T-helper 17 cell (primary cell): ENCODE measurements at places on chromosomes 6 and 20. TPM values are rescaled to one million over a fixed set of nuclear protein-coding genes. Genes with fewer than 3 reads are reported as not detected.

DNA sequence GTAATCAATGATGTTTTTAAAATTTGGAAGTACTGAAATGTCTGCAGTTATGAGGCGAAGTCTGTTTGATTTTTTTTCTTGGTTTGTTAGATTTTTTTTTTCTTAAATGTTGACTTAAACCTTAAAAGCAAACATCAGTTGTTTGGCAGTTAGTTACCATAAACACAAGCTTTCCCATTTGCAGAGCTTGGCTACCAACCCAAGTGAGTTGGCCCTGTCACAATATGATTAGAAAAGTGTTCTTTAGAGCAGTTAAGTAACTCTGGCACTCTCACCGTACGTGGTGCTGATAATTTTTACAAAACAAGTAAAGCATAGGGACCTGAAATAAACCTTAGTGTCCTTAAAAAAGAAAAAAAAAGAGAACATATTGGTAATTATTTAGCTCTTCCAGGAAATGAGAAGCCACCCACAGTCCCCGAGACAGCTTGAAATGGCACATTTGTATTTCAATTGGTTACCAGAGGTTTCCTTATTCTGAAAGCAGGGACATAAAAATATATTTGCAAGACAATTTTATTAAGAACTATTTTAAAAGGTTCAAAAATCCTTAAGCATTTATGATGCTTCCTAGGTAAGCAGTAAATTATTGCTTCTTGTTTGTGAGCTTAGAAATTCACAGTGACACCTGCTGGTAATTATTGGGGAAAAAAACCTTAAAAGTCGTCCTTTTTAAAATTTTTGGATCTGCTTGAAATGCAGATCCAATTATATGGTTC is 3.9 kb downstream of the HEY2 start:
- H3K27ac ChIP-seq = no peak overlapping the region
- peaks cover 19% of the 10 kb centered on the region for H3K4me1 ChIP-seq
- peaks cover 43% of the 10 kb centered on the region for H3K27me3 ChIP-seq
- no peak overlapping the region for H3K4me3 ChIP-seq

- H3K36me3 ChIP-seq = no peaks in the 10 kb centered on the region
- H3K4me1 ChIP-seq = no peaks in the 10 kb centered on the region
- H3K4me3 ChIP-seq = no peak overlapping the region
- no peak for DNase-seq
- H3K27ac ChIP-seq = peak overlapping the region; percentile 24
- H3K27me3 ChIP-seq = no peaks in the 10 kb centered on the region
These were observed 10.3 kb downstream of the C20orf203 start for GRCh38 chr20:32663335-32664011.

The GPX5 gene
- not detected for total RNA-seq

The THBS2 gene
- total RNA-seq = not detected

- no peak overlapping the region for H3K27ac ChIP-seq
- H3K27me3 ChIP-seq = no peaks in the 10 kb centered on the region
- H3K4me1 ChIP-seq = no peaks in the 10 kb centered on the region
- no peak overlapping the region for H3K4me3 ChIP-seq
These were observed 86.4 kb upstream of the CBLN4 start for GRCh38 chr20:56091628-56092234.
